ENCODE measurements at places on chromosomes 7 and 10. TPM values are rescaled to one million over a fixed set of nuclear protein-coding genes. Genes with fewer than 3 reads are reported as not detected.

DNA sequence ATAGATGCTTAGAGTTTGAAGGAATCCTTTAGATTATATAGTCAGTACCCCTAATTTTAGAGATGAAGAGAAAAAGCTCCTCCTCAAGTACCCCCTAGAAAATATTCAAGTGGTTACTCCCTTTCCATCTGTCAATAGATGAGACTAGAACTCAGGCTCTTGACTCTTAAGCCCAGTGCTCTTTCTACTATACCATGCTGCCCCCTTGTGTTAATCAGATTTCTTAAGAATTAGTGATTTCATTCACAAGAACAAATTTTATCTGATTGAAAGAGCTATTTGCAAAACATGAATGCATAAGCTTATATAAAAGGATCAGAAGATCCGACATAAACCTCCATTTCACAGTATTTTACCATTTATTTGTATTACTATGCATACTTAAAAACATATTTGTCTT is 179.3 kb downstream of the TFEC start:
- no peak for DNase-seq

- no peak for DNase-seq
Observed at GRCh38 chr10:9992661-9993060, 1025.0 kb upstream of the CELF2 start.

- DNase-seq: no peak
Observed at GRCh38 chr10:35343739-35344138, 7.4 kb downstream of the CCNY start.

DNA sequence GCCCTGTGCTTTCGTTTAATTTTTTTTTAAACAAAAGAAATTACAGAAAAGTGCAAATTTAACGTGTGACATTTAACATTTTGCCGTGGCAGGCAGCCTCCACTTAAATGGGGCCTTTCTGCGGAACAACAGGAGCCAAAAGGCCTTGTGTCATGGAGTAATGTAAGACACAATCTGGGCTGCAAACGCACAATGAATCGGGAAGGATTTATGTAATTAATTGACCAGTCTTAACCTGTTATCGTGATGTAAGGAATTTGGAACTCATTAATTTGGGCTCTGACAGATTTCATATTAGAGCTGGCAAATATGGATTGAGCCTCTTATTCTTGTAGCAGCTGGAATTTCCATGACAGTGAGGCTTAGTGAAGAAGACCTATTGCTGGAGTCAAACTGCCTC is 86.4 kb downstream of the SNX10 start:
- no peak for DNase-seq

DNA sequence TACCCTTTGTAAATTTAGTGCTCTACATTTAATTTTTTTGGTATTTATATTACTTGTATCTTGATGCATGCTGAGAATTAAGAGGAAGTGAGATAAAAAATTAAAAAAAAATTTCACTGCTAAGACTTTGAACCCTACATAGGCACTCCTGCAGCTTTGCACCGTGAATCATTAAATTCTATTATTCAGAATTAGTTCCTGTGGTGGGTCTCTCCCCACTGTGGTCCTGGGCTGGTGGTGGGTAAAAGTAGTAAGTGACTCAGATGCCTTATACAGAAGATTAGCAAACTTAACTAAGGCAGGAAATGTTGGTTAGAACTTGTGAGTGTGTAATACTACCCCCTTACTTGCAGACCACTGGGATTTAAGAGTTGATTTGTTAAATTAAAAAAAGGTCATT is 72.6 kb downstream of the AP3M1 start:
- no peak for DNase-seq

DNA sequence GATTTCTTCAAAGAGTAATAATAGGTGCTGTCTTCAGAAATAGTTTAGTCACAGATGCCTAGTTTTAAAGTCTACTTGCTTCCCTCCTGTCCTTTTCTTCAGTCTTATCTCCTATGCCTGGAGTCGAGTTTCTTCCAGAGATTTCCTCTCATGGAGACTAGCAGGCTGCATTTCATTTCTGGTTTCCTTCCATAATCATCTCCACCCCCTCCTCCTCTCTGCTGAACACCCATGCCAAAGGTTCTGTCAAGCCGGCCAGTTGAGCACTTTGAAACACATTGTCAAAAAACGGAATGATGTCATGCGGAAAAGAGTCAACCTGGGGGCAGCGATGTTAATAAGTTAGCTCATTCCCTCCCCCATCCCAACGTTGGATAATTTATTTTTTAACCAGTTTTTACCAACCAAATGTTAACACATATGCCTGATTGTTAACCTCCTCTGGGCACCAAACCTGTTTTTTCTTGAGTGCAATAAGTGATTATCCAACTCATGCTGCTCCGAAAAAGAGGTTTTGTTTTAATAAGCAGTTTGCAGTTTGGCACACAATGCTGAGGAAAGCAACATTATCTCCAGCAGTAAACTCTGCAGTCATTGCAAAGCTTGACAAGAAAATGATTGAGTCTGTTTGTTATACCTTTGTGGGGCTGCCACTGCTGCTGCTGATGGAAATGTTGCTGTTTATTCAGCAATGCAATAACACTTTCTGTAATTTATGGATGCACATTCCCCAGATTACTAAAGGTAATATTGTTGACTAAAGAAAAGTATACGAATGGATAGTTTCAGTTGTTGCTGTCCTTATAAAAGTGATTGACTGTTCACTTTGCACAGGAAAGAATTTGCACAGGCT is 161.6 kb downstream of the LRMDA start:
- DNase-seq: no peak

The GFRA1 gene
- total RNA-seq: 0.79 TPM

Data from pancreas (tissue), 10 donors.